Stimulated activated CD8-positive, alpha-beta memory T cell treated with anti-CD3 and anti-CD28 coated beads, Interleukin-4, amount 100 ng/mL, for 4 hours (primary cell): ENCODE measurements at places on chromosomes 2 and 18.

DNA sequence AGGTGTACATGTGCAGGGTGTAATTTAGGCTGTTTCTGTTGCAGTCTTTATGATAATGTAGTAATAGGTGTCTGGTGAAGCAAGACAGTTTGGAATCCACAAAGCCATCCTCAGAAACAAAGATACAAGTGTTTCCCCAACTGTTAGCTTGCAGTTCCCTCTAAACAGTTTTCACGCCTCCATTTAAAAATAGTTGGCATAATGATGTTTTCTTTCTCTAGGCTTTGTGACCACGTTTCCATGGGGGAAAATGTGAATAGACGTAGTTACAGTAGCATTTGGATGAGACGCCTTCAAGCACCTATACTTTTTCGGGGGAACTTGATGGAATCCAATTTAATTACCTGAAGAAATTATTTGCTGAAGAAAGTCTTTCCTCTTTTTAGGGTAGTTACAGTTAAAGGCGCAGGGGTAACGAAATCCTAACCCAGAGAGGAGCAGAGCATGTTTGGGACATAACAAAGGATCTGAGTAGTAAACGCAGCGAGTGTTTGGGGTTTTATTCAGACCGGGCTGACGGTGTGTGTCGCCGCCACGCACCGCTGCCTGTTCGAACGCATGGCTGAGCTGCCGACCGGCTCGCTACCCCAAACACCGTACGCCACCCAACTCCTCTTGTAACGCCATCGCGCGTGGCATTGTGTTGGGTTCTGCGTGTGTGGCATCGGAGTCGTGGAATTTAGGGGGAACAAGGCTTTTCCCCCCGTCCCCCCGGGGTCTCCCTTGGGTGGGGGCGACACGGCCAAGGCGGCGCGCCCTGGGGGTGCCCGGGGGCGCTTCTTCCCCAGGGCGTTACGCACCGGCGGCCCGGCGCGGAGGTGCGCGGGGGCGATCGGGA, 681 bp upstream of the NRP2 start:
- DNase-seq: no peak

- DNase-seq: no peak
These were observed 31.7 kb downstream of the ONECUT2 start for GRCh38 chr18:57466745-57467409.

- no peak for DNase-seq
These were observed 33.7 kb upstream of the OSBPL6 start for GRCh38 chr2:178160601-178161000.

- no peak for DNase-seq
These were observed 8.7 kb downstream of the TYMS start for GRCh38 chr18:666177-666576.

DNA sequence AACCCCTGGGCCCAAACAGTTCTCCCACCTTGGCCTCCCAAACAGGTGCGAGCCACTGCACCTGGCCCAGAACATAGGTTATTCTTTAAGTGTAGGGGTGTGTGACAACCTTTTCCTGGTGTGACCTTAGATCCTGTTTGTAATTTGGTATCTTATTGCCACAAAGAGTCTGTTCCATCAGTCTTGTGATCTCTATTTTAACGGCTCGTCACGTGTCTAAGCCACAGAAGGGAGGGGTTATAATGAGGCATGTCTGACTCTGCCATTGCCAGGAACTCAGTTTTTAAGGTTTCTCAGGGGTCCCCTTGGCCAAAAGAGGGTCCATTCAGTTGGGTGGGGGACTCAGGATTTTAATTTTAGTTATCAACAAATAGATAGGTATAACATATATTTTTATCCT, 4.4 kb upstream of the ALS2 start:
- no peak for DNase-seq

DNA sequence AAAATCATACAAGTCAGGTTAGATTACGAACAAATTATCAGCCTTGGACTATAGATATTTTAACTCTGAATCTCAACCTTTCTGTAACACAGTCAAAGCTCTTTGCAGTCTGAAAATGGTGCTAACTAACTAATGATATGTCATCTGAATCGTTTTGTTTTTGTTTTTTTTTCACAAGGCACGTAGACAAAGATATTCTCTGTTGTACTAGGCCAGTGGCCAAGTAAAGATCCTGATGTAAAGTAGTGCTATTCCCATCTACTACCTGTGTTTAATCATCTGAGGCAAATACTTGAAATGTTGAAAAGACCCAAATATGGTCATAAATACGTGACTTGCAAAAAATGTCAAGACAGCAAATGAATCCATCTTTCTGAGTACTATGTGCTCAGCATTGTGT, 65.7 kb downstream of the REL start:
- no peak for DNase-seq

- DNase-seq: no peak
These were observed 23.1 kb downstream of the APOB start for GRCh38 chr2:21020668-21021288.

- no peak for DNase-seq
These were observed 39.8 kb downstream of the IWS1 start for GRCh38 chr2:127486247-127487058.

GRCh38 chr18:62790871-62791772, 75.8 kb downstream of the PHLPP1 start:
- no peak for DNase-seq

GRCh38 chr2:240425697-240426096, 9.8 kb upstream of the GPC1 start:
- DNase-seq: no peak

DNA sequence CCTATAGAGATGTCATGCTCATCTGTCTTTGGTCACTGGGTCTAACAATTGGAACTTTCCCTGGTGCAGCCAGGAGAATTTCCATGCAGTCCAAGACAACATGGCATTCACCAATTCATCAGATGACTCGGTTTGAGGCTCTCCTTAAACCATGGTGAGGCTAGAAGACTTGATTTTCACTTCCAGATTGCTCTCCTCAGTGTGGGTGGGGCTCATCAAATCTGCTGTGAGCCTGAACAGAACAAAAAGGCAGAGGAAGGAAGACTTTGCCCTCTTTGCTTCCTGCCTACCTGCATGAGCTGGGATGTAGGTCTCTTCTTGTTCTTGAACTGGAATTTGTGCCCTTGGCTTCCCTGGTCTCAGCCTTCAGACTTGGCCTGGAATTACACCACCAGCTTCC, 203.4 kb upstream of the TRIB2 start:
- DNase-seq: no peak

DNA sequence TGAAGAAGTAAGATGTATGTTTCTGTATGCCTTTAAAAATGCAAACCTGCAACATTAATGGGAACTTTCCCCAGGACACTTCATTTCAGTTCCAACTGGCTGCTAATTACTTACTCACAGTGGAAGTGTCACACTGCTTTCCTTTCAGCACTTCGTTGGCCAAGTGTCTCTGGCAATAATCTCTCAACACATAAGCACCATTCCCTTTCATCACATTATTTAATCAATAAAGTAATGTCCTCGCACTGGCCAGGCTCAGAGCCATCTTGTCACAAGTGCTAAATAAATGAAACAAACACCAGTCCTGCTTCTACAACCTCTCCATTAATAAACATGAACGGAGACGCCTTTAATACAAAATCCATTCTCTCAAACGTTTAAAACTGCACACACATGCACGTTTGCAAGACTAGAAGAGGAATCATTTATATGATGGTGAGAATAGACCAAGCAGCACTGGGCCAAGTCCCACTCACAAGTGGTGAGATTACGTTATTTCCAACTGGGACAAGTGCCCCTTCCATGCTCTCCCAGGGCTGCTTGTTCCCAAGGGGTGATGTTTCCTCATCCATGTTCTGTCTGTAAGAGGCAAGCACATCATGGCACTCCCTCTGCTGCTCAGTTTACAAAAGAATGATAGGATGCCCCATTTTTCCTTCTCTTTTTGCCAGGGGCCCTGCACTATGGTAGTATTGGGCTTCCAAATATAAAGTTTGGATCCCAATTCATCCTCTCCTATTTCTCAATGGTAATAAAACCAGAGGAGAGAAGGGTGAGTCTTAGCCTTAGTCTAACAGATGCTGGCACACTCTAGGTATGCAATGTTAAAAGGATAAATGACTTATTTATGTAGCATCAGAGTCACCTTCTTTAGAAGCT, 56.8 kb upstream of the ETAA1 start:
- no peak for DNase-seq

- no peak for DNase-seq
These were observed 16.6 kb downstream of the KLHL29 start for GRCh38 chr2:23401427-23402204.

DNA sequence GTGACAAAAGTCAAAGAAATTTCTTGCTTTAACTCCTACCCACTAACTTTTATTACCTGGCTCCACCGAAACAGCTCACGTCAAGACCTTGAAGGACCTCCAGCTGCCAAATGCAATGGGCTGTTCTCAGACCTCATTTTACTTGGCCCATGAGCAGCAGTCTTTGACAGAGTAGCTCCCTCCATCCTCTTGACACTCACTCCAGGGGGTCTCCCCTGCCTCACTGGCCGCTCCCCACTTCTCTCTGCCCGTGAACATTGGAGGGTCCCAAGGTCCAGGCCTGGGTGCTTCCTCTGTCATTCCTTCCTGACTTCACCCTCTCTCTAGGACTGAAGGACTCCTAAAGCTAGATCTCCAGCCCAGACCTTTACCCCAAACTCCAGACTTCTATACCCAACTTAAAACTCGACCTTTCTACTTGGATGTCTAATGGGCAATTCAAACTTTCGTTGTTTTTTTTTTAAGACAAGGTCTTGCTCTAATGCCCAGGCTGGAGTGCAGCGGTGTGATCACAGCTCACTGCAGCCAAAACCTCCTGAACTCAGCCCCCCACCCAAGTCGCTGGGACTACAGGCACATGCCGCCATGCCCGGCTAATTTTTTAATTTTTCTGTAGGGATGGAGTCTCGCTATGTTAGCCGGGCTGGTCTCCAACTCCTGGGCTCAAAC, 92.9 kb upstream of the ST3GAL5 start:
- DNase-seq: no peak

DNA sequence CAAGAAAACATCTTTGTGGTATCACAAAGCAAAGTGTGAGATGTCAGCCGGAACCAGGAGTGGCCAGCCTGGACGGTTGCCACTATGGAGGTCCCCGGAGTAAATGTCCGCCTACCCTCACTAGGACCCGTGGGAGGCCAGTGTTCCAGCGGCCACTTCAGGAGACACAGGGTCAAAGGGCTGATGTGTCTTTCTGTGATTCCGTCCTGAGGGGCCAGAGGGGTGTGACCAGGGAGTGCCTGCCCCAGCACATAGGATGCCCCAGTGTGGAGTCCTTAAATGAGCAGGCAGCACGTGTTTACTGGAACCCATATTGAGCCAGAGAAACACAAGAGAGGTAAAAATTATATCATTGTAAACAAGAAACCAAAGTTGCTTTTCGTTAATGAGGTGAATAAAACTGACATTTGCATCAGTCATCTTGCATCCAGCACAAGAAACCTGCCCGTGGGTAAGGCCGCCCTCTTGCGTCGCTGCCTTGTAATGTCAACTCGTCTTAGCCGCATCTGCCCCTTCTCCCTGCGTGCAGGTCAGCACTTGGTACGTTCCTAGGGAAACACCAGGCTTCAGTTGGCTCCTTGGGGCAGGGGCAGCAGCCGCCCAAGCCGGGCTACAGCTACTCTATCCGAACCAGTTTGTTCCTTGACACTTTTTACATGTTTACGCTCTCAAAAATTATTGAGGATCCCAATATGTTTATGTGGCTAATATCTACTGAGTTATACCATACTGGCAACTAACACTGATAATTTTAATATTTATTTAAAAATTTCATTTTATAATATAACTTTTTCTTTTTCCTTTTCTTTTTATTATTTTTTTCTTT, 46.7 kb upstream of the LAPTM4A start:
- peak; percentile 20 for DNase-seq

- DNase-seq: no peak
These were observed 280.6 kb downstream of the MYT1L start for GRCh38 chr2:2050446-2050845.

- DNase-seq: no peak
These were observed 174.0 kb downstream of the CCDC85A start for GRCh38 chr2:56357655-56358295.

DNA sequence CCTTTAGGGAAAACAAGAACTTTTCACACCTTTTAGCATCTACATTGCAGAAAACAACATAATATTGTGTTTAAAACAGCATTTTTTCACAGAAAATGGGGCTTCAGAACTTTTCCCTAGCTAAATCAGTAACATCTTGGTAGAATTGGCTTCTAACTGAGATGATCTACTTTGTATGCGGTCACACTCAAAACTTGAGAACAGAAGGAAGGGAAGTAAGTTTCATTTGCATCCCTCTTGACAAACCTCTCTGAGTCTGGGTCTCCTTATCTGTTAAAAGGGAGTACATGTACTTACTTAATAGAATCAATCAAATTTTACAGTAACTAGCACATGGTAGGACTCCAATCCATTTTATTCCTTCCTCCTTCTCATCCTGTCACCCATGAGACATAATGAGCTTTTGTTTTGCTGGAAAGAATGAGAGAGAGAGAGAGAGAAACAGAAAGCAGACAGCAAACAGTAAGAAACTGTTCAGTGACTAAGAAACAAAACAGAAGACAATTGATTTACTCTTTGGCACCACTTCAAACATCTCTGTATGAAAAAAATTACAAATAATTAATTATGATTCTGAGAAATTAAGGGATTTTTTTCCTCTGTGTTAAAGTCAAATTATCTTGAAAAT, 387.3 kb downstream of the SATB2 start:
- no peak for DNase-seq

DNA sequence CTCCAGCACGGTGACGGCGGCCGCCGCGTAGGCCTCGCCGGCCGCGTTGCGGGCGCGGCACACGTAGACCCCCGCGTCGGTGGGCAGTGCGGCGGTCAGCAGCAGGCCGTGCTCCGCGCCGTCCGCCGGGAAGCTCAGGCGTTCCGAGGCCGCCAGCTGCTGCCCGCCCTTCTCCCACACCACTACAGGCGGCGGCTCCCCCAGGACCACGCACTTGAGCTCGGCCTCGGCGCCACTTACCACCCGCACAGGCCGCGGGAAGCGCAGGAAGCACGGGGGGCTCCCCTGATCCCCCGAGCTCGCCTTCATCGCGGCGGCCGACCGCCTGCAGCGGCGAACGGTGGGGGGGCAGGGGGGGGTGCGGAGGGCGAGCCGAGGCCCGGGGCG, 422 bp downstream of the OBSL1 start:
- DNase-seq: no peak

- DNase-seq: no peak
These were observed 57.9 kb downstream of the INPP5D start for GRCh38 chr2:233117811-233118647.

DNA sequence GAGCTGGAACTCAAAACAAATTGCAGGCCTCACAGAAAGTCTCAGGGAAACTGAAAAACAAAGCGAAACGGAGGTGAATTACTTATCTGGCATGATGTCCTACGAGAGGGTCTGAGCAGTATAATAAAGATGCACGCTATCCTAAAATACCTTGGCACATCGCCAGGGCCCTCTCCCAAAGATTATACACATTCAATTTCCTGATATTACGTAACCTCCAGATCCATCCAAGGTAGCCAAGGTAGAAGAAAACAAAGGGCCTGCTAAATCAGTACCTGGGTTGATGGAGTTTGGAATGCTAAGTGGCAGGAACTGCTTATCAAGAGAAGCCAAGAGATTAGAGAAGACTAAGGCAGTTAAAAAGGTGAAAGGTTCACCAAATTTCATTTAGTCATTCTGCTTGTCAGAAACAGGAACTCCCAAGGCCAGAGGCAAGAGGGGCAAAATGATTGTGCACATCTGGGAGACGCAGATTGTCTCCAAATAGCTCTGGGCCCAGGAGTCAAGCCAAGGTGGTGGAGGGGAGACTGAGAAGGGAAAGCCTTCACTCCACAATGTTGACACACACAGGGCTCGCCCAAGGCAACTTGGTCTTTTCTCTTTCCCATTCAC, 236.8 kb upstream of the ATP5MC3 start:
- no peak for DNase-seq

GRCh38 chr2:36507408-36507812, 90.6 kb downstream of the FEZ2 start:
- no peak for DNase-seq

- no peak for DNase-seq
These were observed 298.6 kb downstream of the MEIS1 start for GRCh38 chr2:66733364-66733999.
